Activated CD4-positive, alpha-beta T cell treated with anti-CD3 and anti-CD28 coated beads, Interleukin-2, amount 50 U/mL, for 1 hour (primary cell): ENCODE measurements at places on chromosomes 3 and 15.

DNA sequence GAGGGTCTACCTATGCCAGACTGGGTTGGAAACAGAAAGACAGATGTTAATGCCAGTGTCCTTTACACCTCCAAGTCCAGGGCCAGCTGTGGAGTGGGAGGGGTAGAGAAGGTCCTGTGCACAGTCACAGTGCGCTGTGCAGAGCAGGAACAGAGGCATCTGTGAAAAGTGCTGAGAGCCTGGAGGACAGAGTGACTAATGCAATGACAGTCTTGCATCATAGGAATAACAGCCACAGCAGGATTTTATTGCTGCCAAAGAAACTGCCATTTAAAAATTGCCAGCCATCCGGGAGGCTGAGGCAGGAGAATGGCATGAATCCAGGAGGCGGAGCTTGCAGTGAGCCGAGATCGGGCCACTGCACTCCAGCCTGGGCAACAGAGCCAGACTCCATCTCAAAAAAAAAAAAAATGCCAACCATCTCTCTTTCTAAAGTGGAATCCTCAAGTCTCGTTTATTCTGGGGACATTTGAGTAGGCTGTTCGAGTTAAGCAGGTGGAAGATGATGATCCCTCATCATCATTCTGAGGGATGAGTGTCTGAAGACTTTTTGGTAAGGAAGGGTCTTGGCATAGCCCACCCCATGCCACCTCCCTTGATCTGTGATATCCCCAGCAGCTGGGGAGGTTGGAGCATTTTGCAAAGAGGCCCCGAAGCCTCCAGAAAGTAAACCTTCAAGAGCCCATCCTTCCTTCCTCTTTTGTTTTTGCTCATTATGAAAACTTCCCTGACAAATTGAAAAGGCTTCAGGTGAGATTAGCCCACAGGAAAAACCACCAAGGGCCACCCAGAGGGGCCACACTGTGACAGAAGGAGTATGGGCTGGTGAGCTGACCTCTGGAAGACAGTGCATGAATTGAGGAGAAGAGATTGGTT is 7.7 kb downstream of the CCR2 start:
- no peak for DNase-seq

GRCh38 chr15:70853318-70853972 is 512 bp downstream of the LARP6 start:
- no peak for DNase-seq

DNA sequence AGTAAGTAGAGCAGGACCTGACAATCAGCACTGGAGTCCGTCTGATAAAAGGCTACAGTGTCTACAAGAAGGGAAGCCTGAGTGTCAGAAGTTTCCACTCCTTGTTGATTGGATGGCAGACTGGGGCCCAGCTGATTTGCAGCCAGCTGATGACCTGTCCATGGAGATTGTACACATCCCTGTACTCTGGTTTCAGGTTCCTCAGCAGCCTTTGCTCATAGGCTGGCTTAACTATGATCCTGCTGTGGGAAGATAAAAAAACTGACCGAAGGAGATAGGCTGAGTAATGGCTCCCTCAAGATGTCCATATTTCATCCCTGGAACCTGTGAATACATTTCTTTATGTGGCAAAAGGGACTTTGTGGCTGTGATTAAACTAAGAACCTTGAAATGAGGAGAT is 11.7 kb upstream of the LACTB start:
- DNase-seq = no peak

GRCh38 chr3:154164387-154164786 is 43.2 kb downstream of the ARHGEF26 start:
- no peak for DNase-seq

- DNase-seq = no peak
Measured at GRCh38 chr15:72616491-72617210, 37.8 kb upstream of the GOLGA6B start.
